Activated T-helper 17 cell treated with anti-CD3 and anti-CD28 coated beads, Interleukin-2, amount 50 U/mL, for 72 hours (primary cell): ENCODE measurements at places on chromosomes 6 and 20. TPM values are rescaled to one million over a fixed set of nuclear protein-coding genes. Genes with fewer than 3 reads are reported as not detected.

DOP1A gene
- 7.6 TPM for total RNA-seq

DNA sequence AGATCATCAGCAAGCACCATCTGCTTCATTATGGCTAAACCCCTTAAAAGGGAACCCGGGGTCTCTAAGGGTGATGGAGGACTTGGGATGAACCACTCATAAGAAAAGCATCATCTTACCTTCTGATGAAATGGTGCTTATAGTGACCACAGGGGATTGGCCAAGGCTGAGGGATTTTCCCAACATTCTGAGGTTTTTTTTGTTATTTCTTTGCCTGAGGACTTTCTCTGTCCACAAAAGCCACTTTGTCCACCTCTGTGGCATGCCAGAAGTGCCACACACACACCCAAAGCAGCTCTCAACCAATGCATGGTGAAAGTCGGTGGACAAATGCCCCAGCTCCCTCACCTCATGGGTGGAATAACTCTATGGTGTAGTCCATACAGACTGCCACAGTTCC, 79.3 kb upstream of the TOP1 start:
- ATAC-seq, result no peak

APCDD1L gene
- not detected for total RNA-seq

CCR6 gene
- 55.7 TPM for total RNA-seq

LRRN4 gene
- total RNA-seq, result not detected

- ATAC-seq, result peak; percentile 32
These were observed 35.6 kb upstream of the PRELID3B start for GRCh38 chr20:59078231-59078630.

DNA sequence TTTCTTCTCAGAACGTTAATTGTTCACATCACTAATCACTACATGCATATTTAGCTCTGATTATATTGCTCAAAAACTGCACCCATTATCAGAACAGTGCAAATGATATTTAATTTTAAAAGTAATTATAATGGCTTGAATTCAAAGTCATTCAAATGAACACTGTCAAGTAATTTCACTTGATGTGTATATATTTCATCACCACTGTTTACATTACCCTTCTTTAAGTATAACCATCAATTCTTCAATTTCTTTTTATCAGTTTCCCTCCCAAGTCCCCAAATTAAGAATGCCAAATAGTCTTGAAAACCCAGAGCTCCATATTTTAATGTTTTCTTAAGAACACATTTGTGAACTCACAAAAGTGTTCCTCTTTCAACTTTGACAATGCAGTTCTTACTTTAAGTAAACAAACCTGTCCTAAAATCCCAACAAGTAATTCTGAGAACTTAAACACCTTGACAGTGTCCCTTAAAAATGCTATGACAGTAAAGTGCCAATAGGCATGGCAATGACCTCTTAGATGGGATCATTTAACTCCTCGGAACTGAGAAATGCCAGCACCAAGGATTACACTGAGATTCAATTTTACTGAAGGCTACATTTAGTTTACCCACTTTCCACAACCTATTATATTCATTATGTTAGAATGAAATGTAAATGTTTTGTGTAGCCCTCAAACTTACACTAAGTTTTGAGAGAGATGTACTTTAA, 16.7 kb upstream of the SNX14 start:
- no peak for ATAC-seq

- ATAC-seq, result no peak
These were observed 4.9 kb upstream of the ZFP57 start for GRCh38 chr6:29685718-29686326.

DNA sequence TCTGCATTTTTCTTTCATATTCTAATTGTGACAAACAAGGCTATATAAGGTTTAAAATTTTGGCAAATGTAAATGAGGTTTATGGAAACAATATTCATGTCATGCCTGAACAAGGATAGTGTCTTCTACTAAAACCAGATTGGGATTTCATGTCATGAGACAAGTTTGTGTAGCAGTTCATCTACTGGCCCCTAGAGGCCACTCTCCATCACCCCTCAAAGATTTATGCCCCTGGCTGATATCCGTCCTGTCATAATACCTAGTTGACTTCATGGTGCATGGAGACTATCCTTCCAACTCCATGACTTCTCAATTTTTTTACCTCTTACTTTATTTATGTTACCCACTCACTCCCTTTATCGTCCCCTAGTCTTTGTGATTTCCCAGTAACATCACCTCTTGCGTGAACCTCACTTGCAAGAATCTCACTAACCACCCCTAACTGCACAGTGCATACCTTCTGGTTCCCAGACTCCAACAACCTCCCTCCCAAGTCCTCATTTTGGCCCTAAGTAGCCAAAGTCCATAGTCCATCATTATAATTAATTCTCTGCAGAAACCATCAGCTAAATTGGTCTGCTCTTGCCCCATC, 179.8 kb downstream of the TASP1 start:
- ATAC-seq, result no peak
